Epithelial cell of proximal tubule (primary cell): ENCODE measurements at places on chromosomes 4 and X.
A peak's percentile ranks its signal among the peaks of the same experiment; 100 is the strongest.

- DNase-seq, result no peak
Observed at GRCh38 chr4:185092535-185093197, 50.4 kb upstream of the SLC25A4 start.

DNA sequence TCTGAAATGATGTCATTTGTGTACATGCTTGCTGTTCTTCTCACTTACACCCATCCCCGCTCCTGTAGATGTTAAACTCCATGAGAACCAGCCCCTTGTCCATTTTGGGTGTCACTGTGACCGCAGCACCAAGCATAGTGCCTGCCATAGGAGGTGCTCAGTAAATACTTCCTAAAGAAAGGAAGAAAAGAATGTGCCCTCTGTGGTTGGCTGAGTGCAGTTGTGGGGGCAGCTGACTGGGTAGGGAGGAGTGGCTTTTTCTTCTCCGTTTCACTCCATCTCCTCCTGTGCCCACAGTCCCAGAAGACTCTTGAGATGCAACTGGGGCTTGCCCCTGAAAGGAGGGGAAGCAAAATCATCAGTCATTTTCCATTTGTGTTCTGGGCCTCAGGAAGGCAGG, 25.5 kb downstream of the PHEX start:
- no peak for DNase-seq

DNA sequence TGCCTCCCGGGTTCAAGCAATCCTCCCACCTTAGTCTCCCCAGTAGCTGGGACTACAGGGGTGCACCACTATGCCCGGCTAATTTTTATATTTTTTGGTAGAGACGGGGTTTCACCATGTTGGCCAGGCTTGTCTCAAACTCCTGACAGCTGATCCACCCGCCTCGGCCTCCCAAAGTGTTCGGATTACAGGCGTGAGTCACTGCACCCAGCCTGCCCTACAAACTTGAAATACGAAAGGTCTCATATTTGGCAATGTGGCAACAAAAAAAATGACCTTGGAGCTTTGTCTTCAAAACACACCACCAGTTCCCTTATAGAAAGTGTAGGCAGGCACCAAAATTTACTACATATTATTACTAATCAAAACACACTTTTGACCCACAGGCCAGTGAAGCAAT, 22.9 kb upstream of the PTCHD1 start:
- DNase-seq, result no peak

DNA sequence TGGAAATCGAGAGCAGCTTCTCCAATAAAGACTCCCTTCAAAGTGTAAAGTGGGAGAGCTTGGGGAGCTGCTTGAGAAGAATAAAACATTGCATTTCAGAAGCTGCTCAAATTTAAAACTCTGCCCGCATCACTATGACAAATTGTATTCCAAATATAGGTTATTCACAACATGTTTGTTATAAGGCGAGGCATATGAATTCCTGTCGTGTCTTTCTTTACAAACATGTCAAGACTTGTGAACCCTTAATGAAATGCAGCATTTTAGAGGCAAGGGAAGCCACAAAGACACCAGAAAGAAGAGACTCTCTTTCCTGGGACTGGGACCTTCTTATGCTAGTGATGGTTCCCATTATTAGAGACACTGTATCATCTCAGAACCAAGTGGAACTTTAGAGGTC, 311.2 kb downstream of the DHX15 start:
- DNase-seq, result no peak

DNA sequence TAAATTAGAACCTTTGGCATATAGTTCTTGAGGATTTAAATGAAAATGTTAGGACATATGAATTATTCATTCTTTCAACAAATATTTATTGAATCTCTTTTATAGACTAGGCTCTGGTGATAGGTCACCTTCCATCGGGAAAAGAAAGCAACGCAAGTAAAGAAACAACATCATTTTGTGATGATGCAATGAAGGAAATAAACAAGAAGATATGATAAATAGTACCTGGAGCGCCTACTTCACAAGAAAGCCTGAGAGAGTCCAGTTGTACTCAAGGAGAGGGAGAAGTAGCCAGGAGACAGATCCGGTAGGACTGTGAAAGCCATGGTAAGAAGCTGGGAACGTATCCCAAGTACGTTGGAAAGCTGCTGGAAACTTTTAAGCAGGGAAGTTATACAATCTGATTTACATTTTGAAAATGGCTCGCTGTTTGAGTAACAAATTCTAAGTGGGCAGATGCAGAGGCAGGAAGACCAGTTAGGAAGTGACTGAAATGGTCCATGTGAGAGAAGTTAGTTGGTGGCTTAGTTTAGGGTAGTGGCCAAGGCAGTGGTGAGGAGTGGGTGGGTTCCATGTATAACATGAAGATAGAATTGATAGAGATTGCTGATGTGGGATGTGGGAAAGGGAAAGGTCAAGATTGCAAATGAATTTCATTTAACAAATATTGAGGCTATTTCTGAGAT, 17.7 kb upstream of the CPE start:
- no peak for DNase-seq

- DNase-seq, result no peak
Observed at GRCh38 chr4:72375073-72375736, 193.8 kb downstream of the ADAMTS3 start.

- DNase-seq, result no peak
Observed at GRCh38 chrX:49792376-49792775, 36.7 kb upstream of the PAGE4 start.

DNA sequence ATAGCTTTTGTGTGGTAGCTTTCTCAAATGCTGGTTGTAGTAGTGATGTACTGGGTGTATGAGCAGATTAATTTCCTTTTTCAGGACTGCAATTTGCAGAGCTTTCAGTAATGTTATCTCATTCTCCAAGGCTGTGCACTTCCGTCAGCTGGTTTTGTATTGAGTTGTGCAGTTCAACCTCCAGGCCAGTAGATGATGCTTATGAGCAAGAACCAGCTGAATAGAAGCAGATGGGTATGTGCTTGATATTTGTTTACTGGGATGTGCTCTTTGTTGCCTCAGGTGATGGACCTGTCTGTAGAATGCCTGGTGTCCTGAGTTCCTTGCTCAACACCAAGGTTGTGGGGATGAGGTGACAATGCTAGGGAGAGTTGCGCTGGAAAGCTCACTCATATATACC, 462.8 kb downstream of the PCDH18 start:
- DNase-seq, result no peak

DNA sequence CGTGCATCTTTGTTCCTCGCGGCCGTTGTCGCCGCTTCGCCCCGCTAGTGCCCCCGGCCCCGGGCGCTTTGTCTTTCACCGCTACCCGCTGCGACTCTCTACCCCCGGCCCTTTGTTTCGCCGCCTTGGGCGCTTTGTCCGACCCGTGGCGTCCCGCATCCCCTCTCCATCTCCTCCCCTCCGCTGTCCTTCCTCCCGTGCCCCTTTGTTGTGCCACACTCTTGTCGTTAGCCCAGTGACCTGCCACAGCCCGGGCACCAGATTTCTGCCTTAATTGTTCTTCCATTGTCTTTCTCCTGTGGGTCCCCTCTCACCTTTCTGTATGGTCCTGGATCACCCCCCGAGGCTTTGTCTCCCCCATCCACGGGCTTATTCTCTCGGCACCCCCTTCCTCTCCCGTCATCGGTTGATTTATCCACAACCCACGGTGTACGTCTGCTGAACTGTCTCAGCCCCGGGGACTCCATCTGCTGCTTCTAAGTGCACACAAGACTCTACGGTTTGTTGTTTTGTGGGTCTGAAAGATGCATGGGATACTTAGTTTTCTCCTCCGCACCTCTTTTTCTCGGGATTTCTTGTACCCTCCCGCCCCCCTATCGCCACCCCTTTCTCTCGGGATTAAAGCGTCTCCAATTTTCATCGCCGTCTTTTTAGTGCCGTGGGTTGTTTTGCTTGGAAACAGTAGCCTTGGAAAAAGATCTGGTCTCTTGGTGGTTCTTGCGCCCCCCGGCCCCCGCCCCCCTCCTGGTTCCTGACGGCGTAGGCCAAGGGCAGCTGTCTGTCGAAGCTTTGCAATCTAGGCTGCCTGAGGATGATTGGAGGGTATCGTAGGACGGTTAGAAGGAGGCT, 783 bp downstream of the RBPJ start:
- DNase-seq, result no peak

DNA sequence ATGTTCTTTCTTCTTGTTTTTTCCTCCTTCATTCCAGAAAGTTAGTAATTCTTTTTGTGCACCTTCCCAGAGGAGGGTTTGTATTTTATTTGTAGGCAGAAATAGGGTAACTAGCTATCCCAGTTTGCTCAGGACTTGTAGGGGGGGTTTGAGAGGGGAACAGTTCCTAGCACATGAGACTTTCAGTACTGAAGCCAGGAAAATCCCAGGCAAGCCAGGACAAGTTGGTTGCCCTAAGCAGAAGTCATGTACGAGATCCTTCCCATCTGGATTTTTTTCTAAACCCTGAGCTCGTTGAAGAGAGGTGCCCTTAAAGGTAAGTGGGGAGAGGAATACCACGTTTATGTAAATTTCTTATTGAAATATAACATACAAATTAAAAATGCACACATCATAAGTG, 15.6 kb upstream of the TAB3 start:
- DNase-seq, result no peak

GRCh38 chr4:94583914-94584641, 132.3 kb downstream of the PDLIM5 start:
- no peak for DNase-seq

GRCh38 chrX:121902463-121902862, 855.1 kb downstream of the GLUD2 start:
- no peak for DNase-seq

DNA sequence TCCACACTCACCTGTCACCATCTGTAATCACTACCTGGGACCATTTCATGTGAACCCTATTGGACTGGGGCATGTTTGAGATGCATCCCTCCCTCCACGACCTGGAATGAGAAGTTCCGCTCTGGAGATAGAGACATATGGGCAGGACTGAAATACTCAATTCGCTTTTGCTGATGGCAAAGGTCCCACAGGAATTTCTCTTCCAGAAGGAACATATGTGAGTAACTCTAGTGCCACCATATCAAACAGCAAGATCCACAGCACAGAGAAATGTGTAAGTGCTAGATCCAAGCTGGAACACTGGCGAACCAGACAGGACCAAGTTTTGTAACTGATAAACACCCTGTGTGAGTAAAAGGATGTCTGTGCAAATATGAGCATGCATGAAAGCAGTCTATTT, 43.9 kb downstream of the SEL1L3 start:
- no peak for DNase-seq

GRCh38 chr4:72390409-72390808, 178.6 kb downstream of the ADAMTS3 start:
- no peak for DNase-seq

DNA sequence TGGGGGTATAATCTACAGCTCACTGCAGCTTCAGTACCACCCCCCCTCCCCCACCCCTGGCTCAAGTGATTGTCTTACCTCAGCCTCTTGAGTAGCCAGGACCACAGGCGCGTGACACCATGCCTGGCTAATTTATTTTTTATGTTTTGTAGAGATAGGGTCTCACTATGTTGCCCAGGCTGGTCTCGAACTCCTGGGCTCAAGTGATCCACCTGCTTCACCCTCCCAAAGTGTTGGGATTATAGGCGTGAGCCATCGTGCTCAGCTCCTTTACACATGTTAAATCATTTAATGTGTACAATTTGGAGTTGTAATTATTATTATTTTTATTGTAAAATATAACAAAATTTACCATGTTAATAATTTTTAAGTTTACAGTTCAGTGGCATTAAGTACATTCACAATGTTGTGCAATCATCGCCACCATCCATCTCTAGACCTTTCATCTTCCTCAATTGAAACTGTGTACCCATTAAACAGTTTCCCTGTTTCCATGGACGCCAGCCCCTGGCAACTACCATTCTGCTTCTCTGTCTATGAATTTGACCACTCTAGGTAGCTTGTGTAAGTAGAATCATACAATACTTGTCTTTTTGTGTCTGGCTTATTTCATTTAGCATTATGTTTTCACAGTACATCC, 6.1 kb downstream of the SLAIN2 start:
- no peak for DNase-seq

DNA sequence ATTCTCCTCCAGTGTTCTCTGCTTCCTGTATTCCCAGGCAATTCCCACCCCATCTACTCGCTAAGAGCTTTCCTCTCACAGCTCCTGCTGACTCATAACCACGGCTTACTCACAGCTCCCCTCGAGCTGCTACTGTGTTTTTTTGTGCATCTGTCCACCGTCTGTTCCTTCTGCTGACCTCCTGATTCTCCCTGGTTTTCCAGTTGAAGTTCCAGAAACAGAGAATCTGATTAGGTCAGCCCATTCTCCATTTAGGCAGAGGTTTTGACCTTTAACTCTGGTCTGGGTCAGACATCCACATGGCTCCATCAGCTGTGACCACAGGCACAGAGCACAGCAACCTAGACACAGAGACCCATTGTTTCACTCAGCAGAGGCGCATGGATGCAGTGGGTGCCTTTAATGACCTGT, 5.5 kb upstream of the SMIM20 start:
- peak; percentile 79 for DNase-seq

DNA sequence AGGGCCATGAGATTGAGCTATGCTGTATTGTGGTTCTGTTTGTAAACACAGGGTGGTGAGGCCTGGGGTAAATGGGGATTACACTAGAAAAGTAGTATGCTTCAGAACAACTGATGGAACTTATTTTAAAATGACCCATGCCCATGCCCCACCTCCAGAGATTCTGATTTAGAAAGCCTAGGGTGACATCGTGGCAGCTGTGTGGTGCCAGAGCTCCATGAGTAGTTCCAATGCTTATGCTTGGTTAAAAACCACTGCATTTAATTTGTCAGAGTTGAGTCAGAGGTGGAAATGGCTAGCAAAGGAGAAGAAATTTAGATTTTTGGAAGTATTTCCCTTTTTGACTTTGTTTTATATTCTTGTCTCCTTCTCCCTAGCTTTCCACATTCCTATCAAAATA, 63.4 kb upstream of the PDE5A start:
- DNase-seq, result no peak

DNA sequence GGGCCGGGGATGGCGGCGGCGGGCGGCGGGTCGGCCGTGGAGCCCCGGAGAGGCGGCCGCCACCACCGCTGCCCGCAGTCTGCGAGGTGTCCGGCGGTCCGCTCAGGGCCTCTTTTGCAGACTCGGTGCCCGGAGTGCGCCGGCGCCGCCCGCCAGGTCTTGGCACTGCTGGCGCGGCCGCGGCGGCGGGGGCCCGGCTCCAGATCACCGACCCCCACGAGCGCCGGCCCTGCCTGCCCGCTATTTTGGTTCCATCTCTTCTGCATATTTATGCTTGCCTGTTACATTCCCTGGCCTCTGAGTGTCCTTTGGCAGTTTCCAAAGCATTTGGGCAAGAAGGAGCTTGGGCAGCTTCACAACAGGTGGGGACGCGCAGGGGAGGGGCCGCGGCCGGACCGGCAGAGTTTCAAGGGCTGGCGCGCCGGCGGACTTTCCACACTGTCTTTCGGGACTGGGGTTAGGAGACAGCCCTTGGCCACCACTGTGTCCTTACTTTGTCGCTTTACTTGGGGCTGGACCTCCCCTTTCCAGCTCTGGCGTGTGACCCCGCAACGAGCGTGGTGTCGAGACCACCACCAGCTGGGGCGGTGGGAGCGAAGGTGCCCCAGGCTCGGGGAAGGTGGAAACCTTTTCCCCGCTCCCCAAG, 668 bp upstream of the TAPT1 start:
- DNase-seq, result no peak

GRCh38 chr4:82579932-82580331, 18.1 kb upstream of the TMEM150C start:
- DNase-seq, result no peak

- no peak for DNase-seq
Observed at GRCh38 chr4:107125496-107125895, 89.4 kb upstream of the DKK2 start.

GRCh38 chrX:36573720-36574119, 434.4 kb upstream of the FAM47C start:
- no peak for DNase-seq
